GM20000 (cell line): ENCODE measurements at places on chromosomes 4 and X.

DNA sequence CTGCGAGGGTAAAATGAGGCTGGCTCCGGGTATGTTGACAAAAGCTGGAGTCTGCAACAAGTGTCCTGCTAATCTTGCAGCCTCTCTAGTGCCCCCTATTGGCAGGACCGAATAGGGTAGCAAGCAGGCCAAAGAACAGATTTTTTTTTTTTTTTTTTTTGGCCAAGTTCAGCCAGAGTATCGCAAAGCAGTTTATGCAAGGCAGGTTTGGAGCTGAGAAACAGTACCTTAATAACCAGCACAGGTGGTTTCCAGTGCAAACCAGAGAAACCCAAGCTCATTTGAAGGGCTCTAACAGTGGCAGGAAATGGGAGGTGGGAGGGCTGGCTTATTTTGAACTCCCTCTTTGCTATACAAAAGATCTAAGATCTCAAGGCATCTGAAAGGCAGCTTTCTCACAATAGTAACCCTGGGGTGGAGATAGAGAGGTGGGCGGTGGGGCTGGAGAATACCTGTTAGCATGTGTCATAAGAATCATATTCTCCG lies 38.2 kb upstream of the OCIAD2 start:
- DNase-seq: peak; percentile 34

GRCh38 chrX:53048169-53049126 lies at the start of gene GPR173:
TSS of gene GPR173 (plus strand) at chrX:53048789. CDS start at chrX:53076622, 27,833 bp downstream.
- DNase-seq: no peak

- DNase-seq: no peak
These were observed 182.6 kb upstream of the PUDP start for GRCh38 chrX:7330556-7330955.

- no peak for DNase-seq
These were observed 98.1 kb upstream of the OTUD4 start for GRCh38 chr4:145278341-145279121.

DNA sequence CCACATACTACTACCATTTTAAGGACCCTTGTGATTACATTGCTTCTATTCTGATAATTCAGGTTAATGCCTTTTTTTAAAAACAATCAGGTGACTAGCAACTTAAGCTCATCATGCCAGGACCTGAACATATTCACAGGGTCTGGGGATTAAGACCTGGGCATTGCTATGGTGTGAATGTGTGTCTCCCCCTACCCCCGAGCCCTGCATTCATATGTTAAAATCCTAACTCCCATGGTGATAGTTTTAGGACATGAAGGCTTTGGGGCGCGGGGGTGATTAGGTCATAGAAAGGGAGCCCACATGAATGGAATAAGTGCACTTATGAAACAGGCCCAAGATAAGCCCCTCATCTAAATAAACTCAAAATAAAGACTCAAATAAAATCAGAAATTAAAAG lies 734.4 kb upstream of the PABPC4L start:
- no peak for DNase-seq

DNA sequence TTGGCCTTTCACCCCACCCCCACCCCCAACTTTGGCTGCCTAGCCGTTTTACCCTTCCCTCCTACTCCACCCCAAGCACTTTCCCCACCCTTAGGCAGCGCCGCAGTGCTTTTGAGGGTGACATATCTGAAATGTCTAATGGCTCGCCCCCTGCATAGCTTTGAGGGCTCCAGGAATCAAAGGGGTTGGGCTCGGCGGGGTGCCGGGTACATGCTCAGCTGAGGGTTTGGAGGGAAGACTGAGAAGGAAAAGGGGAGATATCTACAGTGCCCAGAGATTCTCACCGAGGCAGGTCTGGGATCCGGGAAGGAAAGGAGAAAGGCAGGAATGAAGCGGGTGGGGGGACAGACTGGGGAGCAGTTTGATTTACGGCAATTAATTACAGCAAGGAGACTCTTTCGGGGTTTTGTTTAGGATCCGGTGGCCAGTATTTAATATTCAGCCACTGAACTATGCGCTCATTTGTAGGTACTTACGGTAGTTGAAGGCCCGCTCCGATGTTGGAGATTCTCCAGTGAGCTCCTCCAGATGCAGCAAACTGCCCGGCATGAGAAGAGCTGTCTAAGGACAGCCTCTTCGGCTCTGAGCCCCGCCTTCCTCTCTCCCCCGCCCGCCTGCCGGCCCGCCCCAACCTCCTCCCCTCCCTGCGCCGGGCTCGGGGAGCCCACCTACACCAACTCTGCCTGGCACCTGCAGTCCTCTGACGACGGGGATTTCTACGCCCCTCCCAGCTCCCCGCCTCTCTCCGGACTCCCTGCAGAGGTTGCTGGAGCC lies at the start of gene IGSF1:
IGSF1 (minus strand) TSS at position 569 of the 774 bp plus-strand sequence. CDS start 2,632 bp downstream, outside the sequence.
- no peak for DNase-seq

DNA sequence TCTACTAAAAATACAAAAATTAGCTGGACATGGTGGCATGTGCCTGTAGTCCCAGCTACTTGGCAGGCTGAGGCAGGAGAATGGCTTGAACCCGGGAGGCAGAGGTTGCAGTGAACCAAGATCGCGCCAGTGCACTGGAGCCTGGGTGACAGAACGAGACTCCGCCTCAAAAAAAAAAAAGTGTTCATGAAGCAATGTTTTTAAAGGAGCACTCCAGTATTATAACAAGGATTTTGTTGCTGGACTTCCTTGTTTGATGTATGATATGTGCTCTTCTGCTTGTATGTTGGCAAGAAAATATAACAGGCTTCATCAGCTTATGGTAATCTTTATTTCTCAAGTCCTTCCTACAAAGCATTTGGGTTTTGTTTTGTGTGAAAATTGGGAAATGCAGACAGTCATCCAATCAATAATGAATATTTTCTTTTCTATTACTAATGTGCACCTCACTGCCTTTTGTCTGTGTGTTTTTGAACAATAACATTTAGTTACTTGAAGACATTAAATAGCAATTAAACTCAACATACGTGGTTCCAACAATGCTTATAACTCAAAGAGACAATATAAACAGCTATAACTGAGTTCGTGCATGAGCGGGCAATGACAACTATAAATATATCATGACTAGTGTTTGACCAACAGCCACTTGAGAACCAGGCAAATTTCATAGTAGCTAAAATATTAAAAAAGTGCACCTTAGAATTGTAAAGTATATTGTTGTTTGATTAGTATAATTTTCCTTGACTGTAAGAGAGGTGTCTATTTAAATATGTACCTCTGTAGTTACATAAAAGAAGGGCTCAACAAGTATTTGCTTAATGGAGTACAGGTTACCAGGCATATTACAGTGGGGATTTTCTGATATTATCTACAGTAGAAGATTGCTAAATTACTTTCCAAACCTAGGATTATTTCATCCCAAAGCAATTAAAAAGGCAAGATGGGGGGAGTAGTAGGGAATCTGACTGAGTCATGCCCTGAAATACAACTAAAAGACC lies 210.7 kb downstream of the PPP3CA start:
- DNase-seq: no peak

- no peak for DNase-seq
These were observed 67.5 kb downstream of the TBL1X start for GRCh38 chrX:9532349-9532748.

- DNase-seq: no peak
These were observed 674.5 kb downstream of the SH3BGRL start for GRCh38 chrX:81876437-81876836.

- DNase-seq: no peak
These were observed 221.2 kb upstream of the STK26 start for GRCh38 chrX:131801911-131802310.

GRCh38 chr4:102736636-102737549 lies 23.9 kb downstream of the MANBA start:
- DNase-seq: no peak

- no peak for DNase-seq
These were observed 241.1 kb upstream of the TLL1 start for GRCh38 chr4:165631912-165632311.
